ENCODE measurements at places on chromosomes 1 and 21.

DNA sequence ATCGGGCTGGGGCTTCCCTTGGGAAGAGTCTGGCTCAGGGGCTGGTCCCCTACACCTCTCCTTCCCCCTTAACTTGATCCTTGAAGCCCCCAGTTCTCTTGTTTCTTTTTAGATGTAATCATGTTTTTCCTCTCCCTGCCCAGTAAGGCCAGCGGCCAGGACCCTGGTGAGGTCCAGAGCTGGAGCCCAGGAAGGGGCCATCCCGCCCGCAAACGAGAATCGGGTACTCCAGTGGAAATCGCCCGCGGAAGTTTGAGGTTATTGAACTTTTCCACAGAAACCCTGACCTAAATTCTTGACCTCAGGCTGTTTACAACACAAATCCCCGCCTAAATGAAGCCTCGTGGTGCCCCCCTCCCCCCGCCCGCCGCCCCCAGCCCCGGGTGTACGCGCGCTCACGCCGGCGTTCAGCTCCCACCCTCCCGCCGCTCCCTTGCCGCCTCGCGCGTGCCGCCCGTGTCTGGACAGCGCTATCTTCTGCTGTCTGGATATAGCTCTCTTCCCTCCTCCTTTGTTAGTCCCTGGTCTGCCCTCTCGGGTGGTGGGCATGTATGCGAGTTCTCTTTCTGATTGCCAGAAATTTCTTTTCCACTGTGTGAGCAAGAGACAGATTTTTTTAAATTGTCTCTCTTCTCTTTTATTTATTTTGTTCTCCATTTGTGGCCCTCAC, 165.9 kb upstream of the CACNA1E start:
- no peak for DNase-seq

DNA sequence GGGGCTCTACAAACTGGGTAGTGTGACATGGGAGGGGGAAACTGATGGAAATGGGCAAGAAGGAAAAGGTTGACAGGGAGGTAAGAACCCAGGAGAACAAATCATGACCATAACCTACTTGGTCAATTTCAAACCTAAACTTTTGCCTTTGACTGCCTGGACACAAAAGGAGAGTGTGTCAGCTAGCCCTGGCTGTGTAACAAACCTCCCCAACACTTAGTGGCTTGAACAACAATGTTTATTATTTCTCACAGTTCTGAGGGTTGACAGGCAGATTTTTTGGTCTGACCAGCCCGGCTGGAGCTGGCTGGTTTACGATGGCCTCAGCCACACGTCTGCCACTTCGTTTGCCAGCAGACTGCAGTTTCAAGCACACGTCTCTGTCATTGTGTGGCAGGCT, 92.5 kb downstream of the WDR4 start:
- no peak for DNase-seq

DNA sequence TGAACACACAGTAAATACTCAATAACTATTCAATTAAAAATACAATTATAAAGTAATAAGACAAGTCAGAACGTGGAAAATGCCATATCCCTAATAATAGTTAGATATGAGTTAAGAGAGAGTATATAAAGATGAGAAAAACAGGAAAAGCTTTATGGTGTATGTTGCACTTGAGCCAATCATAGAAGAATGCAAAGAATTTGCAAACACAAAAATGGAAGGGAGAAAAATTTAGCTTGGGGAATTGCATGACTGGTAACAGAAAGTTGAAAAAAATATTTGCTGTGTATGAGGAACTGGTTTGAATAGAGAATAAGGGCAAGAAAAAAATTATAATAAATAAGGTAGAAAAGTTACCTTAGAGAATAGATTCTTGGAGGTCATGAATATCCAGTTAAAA, 739.6 kb upstream of the CXADR start:
- no peak for DNase-seq

GRCh38 chr1:168939947-168940223, 166.6 kb upstream of the ATP1B1 start:
- no peak for DNase-seq

DNA sequence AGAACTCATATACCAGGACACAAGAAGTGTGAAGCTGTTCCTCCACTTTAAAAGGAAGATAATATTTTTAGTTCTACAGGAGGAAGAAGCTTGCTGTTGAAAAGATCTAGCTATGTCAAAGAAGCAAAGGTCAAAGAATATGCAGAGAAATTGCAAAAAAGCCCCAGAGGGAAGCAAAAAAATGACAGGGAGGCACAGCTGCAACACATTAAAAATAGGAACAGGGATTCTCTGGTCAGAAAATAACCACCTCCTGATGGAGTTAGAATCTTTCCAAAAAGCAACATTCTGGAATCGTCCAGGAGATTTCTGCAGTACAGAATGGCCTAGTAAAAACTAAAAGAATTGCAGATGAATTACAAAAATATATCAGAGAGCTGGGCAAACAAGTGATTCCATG, 238.9 kb upstream of the PRMT6 start:
- no peak for DNase-seq

DNA sequence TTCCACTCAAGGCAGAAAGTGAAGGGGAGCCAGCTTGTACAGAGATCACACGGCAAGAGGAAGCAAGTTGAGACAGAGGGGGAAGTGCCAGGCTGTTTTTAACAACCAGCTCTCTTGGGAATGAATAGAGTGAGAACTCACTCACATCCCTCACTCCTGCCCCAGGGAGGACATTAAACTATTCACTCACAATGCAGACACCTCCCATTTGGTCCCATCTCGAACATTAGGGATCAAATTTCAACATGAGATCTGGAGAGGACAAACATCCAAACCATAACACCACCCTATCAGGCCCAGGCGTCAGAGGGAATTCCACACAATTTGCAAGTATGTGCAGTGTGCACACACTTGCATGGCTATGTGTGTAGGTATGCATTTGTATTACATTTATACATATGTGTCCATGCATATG, 62.7 kb downstream of the DMAP1 start:
- no peak for DNase-seq

- DNase-seq = no peak
Measured at GRCh38 chr1:59415881-59416280, 119.0 kb downstream of the FGGY start.

DNA sequence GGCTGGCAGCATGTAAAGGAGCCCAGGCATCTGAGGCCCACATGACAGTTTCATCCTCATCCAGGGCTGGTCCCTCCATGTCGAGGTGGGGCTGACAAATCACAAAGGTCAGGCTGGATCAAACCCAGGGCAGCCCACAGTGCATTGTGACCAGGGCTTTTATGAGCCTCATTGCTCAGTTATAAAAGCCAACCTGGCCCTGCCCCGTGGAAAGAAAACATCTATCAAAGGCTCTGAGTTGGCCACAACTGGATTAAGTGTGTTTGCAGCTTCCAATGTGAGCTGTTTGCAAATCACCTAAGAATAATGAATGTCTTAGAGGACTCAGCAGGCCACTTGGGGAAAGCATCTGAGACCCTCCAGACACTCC, 45.4 kb downstream of the GRHL3 start:
- no peak for DNase-seq

- peak; percentile 71 for DNase-seq
Measured at GRCh38 chr1:46532498-46533178, 18.8 kb downstream of the KNCN start.

DNA sequence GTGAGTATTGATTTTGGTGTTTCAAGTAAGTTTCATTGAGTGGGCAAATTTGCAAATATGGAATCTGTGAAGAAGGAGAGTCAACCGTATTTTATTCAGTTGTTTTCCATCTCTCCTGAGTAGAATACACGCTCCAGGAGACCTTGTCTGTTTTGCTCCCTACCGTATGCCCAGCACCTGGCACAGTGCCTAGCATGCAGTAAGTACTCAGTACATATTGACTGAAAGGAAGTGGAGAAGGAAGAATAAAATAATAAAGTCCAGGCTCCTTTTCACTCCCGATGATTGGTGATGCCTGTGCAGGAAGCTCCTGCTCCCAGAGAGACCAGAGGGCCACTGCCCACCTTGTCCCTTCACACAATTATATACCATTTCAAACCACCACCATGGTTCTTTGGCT, 59.4 kb upstream of the NEK2 start:
- DNase-seq = no peak

DNA sequence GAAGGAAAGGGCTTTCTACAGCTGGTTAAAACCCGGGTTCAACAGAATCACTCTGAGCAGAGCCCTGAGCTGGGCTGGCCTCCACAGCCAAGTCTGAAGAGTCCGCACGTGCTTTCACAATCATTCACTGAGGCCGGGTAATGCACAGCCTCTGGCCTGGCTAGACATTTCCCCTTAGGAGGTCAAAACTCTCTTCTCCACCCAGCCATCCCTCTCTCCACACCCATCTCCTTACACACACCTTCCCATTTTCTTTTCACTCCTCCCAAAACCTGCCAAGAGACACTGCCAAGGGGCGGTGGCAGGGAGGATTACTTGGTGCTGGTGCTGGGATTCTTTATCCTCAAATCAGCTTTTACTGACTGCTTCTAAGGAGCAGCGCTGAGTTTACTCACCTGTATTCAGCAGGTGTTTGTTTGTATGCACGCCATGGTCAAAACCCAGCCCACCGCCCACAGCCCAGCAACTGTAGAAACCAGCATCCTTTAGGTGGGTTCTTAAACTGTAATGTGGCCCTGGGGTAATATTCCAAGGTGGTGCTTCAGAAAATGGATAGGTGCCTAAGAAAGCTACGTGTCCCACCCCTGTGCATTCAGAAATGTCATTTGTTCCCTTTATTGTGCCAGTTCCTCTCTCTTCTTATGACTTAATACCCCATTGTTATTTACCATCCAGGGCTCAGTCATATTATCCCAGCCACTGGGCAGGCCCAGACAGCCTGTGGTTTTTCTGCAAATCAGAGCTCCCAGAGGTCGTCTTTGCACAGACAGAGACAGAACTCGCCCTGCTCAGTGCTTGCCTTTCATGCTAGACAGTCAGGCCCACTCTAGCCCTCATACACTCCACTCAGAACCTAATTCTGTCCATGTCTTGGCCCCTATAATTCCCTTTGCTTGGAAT, 80.2 kb downstream of the ADSS2 start:
- DNase-seq = no peak

DNA sequence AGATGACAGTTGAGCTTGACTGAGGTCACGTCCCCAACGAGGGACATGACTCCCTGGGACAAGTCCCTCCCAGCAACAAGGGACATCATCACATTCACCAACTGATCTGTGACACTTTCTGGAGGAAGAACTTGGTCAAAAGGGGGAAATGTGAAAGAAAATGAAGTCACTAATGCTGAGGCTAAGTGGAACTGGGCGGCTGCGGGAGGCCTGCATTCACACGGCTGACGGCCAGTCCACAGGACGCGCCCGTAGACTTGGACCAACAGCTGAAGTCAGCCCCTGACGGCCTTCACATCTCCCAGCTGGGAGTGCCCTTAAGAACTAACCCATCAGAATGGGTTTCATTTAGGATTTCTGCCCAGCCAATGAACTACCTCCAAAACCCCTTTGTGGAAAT, 26.6 kb downstream of the POFUT2 start:
- DNase-seq = no peak

DNA sequence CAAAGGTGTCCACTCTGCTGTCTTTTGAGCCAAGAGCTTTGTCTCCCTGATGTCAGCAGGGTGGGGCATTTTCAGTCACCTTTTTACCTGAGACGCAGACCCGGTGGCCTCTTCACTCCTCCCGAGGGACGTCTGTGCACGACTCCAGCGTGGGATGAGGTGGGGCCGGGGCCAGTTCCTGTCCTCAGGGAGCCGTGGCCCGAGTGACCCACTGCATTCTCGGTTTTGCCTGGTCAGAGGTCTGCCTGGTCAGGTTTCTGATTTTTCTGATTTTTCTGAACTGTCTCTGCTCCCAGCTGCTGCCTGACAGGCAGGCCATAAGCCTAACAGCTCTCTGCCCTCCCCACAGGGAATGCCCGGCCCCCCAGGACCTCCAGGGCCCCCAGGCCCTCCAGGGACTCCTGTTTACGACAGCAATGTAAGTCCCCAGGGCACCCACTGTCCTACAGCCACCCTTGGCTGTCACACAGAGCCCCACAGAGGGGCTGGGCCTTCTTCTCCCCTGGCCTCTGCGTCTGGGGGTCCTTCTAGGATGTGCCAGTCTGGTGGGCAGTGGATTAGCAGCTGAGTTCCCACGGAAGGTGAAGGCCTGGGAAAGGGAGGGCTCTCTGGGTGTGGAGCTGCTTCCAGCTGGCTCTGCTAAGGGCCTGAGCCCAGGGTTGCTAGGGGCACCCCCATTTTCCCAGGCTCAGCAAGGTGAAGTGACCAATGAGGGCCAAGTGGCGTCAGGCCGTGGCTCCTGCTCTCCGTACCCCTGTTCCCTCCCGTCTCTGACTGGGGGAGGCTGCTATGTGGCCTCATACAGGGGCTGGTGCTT, 45.9 kb downstream of the SLC19A1 start:
- no peak for DNase-seq

DNA sequence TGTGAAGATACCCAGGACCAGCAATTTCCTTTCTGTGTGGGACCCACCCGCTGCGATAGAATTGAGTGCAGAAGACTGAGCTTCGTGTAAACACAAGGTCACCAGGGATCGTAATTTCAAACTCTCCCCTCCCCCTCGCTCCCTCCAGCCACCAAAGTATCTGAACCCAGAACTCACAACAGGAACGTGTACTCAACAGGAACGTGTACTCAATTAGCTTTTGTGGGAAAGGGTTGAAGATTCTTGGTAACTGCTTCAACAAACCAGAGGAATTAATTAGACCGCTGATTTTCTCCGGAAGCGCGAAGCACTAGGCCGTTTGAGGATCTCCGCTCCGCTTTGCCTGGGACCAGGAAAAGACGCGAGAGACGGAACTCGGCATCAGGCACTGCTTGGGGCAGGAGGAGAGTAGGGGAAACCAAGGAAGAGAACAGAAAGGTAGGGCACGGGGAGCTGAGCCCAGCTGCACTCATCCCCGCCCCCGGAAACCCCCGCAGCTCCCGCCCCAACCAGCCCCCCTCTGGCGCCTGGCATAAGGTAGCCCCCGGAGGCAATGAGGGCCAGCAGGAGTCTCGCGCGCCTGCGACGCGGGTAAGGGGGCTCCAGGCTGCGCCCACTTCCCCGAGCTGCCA, 453 bp downstream of the DRAM2 start:
- DNase-seq = no peak

DNA sequence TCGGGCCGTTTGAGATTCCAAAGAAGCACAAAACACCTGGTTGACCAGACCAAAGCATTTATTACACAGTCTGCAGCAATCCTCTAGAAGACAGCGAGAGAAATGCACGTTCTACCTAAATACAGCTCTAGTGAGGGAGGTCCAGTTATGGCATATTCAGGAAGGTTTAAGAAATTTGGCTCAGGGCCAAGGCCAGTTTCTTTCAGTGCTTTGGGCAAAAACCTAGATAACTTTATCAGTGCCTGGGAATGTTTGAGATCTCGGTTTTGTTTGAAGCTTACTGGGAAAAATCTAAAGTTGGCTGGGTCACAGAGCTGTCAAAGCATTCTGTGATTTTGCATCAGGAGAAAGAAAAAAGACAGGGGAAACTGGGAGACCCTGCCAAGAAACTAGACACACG, 514.0 kb upstream of the TMPRSS15 start:
- DNase-seq = no peak

GRCh38 chr21:34367320-34367935, 3.6 kb downstream of the KCNE2 start:
- DNase-seq = no peak

GRCh38 chr1:213340593-213340992, 289.6 kb downstream of the RPS6KC1 start:
- no peak for DNase-seq

Data from GM19239 (cell line).